ENCODE measurements at places on chromosomes 1 and 21.

DNA sequence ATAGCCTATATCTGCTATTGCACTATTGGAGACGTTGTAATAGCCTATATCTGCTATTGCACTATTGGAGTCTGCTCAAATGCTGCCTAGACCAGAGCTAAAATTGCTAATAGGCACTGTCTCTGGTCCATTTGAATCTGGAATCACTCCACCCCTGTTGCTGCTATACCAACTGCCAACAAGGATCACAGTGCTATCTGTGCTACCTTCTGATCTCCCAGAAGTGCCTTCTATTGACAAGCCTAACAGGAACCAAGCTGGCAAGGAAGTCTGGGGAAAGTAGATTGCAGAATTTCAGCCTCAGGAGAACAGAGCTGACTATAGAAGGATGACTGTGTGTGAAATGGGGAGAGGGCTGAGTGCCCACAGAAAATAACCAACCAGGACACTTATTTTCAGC lies 15.9 kb downstream of the RWDD3 start:
- no peak for DNase-seq

GRCh38 chr1:209884665-209885117 lies 53.3 kb upstream of the SYT14 start:
- DNase-seq = peak; percentile 100

DNA sequence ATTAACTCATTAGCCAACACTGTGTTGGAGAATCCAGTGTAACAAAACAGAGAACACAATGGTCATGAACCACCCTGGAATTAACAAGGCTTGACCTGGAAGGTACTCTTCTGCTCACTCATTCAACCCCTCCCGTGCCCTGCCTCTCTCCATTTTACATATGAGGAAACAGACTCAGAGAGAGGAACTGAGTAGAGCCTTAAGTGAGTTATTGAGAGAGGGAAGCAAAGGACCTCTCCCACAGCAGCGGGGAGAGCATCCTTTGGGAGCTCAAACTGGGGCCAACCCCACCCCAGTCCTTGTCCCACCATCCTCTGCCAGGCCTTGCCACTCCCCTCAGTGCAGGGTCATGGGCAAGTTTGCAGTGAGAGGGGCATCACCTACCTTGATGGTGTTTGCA lies 1.4 kb downstream of the S100A12 start:
- DNase-seq = no peak

DNA sequence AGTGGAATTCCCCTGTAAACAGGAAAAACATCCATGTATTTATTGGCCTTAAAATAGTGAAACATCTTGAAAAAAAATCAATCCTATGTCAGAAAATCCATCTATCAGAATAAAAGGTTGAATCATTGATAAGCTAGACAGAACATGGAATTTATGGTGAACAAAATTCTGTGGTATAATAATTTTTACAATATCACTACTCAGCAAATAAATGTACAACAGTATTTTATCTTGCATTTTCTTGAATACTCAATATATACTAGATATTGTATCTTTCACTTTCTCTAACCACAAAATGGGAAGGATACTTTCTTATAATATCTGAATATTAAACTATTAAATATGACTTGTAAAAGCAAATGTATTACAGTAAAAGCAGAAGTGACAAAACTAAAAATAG lies 5.7 kb upstream of the UBE4B start:
- DNase-seq = no peak

DNA sequence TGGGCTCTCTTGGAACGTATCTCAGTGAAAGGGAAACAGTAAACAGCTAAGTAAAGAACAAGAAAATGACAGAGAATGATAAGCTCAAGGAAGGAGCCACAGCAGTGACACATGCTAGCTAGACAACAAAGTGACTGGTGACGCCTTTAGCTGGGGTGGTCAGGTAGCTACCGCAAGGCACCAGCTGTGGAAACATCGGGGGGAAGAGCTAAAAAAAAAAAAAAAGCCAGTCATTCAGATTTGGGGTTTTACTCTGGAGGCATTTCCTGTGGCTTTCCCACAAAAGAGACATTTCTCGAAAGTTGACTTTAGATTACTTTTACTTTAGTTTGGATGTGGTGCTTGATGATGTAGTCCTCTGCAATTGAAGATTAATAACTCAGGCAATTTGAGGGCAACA lies 2.1 kb downstream of the FHAD1 start:
- peak; percentile 30 for DNase-seq

- no peak for DNase-seq
Observed at GRCh38 chr1:207839083-207839413, 71.9 kb downstream of the CD34 start.

GRCh38 chr1:67058242-67058641 lies 4.3 kb upstream of the SLC35D1 start:
- DNase-seq = no peak

GRCh38 chr21:31201548-31201947 lies 142.5 kb downstream of the TIAM1 start:
- DNase-seq = peak; percentile 52

DNA sequence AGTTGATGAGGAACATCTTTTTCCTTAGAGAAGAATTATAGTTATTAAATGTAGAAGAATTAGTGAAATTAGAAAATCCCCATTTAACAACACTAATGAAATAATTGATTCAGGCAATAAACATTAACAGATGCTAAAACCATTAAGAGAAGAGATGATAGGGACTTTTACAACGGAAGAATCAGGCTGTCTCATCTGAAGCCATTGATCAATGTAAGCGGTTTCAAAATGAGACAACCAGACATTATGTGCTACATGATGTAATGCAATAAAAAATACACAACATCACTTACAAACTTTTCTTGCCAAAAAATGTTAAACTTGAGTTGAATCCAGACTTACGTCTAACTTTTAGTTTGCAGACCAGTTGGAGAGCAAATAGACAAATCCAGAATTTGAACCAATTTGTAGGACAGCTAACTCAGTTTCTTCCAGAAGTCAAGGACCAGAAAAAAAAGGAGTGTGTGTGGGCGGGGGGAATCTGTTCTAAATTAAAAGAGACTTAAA lies 165.4 kb upstream of the DPT start:
- no peak for DNase-seq

DNA sequence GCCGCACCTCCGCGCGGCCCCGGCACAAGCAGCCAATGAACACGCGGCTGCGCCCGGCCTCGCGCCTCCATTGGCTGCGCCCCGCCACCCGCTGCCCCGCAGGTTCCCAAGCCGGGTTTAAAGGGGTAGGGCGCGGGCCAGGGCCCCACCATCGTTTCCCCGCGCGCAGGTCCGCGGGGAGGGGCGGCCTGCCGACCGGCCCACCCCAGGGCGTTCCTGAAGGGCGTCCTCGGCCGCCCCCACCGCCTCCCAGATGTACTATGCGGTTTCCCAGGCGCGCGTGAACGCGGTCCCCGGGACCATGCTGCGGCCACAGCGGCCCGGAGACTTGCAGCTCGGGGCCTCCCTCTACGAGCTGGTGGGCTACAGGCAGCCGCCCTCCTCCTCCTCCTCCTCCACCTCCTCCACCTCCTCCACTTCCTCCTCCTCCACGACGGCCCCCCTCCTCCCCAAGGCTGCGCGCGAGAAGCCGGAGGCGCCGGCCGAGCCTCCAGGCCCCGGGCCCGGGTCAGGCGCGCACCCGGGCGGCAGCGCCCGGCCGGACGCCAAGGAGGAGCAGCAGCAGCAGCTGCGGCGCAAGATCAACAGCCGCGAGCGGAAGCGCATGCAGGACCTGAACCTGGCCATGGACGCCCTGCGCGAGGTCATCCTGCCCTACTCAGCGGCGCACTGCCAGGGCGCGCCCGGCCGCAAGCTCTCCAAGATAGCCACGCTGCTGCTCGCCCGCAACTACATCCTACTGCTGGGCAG lies at the start of gene OLIG1:
OLIG1 (plus strand) TSS at position 148 of the 750 bp plus-strand sequence; CDS start at position 254, 106 bp downstream.
- DNase-seq = peak; percentile 42

- DNase-seq = peak; percentile 65
Observed at GRCh38 chr1:230568008-230568407, 74.3 kb upstream of the COG2 start.

GRCh38 chr1:110200666-110201065 lies 9.4 kb upstream of the KCNC4 start:
- DNase-seq = peak; percentile 29

DNA sequence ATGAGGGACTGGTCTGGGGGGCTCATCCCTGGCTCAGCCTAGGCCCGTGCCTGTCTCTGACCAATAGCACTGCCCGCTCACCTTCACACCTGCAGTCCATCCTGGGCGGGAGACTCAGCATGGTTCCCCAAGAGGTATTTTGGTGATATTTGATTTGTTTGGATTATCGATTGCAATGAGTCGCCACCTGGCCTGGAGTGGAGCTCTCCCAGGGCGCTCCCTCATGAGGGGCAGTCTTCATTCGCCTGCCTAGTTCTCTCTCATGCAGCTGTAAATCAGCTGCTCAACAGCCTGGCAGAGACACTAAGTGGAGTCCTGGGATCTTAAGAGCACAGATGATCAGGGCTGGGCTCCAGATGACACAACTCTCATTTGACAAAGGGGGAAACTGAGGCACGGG lies 90.1 kb upstream of the ACTL8 start:
- DNase-seq = no peak

Data from iris pigment epithelial cell (primary cell).